NCI-H2227 treated with DMSO at 0.1 percent for 48 hours (cell line): ENCODE measurements at places on chromosomes 5 and 9.

DNA sequence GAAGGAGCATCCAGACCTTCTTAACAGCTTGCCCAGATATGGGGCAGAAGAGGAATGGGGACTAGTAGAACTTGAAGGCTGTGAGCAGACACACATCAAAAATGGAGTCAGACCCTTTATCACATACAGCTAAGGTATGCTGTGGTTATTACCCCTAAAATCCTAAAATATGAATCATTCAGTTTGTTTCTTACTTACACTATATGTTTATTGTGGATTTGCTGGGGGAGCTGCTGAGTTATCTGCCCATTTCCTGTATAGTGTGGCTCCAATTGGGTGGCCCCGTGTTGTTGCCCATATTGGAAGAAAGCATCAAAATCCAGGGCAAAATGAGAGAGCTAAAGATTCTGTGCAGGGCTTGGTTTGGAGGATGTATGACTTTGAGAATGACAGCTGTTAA lies 56.9 kb downstream of the AP3S1 start:
- DNase-seq, result no peak

GRCh38 chr5:176660860-176661641 lies 13.8 kb downstream of the TSPAN17 start:
- DNase-seq, result peak; percentile 37

DNA sequence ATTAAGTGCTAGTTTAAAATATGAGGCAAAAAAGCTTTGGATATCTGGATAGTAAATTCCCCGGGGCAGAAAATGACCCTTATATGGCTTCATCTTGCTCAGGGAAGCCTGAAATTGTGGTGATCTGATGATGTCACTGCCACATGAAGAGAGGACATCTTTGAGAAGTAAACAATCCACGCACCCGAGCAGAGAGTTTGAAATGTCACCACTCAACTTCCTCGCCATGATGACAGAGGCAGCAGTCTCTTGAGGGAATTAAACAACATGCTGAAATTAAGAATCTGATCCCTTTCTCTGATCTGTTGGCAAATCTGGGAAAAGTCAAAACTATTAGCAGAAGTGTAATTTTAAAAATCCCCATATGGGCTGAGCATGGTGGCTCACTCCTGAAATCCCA lies 110.0 kb downstream of the TLE1 start:
- no peak for DNase-seq

DNA sequence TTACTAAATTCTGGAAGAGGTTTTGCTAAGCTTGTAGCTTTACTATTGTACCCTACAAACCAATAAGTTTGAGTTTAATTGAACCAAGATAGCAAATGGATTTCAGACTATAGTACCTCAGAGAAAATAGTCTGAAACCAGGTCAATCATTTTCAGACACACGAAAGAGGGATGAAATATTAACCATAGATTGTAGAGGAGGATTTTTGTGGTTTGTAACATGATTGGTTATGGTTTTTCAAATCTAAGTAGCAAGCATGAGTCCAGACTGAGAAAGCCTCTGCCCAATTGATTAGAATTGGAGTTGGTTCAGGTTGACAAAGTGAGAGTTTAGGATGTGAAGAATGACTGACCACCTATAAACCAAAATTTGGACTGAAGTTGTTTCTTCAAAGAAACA lies 562.7 kb upstream of the DMAC1 start:
- no peak for DNase-seq

- no peak for DNase-seq
Measured at GRCh38 chr9:135828656-135829055, 78.7 kb downstream of the CAMSAP1 start.

DNA sequence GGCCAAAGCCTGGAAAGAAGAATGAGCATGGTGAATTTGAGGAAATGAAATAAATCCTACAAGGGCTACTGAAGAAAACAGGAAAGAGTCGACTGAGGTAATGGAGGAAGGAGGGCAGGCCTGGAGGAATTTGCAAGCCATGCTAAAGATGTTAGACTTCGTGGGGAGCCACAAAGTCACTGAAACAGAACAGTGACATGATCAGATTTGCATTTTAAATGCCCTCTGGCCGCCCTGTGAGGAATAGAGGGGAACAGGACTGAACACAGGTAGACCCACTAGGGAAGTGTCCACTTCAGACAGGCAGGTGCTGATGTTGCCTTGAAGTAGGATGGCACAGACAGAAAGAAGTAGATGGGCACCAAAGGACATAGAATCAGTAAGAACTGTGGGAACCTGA lies 42.8 kb upstream of the RLN1 start:
- DNase-seq, result no peak

DNA sequence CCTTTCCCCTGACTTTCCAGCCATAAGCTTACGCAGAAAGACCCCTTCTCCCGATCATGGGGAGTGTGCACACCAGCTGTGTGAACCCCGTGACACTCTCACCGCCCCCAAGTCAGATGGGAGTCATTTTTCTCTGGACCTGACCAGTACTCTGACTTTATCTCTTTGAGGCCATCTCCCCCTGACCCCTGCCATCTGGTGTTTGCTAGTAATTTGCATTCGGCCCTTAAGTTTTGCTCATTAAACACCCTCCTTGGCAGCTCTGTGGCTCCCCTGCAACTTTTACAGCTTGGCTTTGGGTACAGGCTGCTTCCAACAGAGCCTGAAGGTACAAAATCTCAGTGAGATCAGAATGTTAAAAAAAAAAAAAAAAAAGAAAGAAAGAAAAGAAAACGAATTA lies 43.9 kb downstream of the PDZD2 start:
- no peak for DNase-seq

- DNase-seq, result no peak
Measured at GRCh38 chr5:142959683-142960657, 189.8 kb downstream of the ARHGAP26 start.

- DNase-seq, result no peak
Measured at GRCh38 chr9:88746743-88747398, 211.9 kb downstream of the NXNL2 start.

- DNase-seq, result no peak
Measured at GRCh38 chr5:160380041-160380440, 9.6 kb upstream of the C1QTNF2 start.

DNA sequence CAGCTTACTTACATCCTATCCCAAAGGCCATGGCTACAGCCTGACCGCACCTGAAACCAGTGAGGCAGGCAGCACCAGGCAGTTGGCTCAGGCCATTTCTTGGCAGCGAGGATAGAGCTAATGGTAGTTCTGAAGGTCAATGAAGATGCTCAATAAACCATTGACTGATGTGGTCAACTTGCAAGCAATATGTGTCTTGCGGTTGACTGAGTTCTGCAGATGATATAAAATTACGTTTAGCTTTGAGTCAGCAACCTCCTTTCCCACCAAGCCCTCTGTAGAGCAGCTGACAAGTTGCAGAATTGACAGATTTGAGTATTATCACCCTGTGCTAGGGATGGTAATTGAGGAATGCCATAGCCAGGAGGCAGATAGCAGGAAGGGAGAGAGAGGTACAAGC lies 189.0 kb upstream of the PUM3 start:
- DNase-seq, result no peak

DNA sequence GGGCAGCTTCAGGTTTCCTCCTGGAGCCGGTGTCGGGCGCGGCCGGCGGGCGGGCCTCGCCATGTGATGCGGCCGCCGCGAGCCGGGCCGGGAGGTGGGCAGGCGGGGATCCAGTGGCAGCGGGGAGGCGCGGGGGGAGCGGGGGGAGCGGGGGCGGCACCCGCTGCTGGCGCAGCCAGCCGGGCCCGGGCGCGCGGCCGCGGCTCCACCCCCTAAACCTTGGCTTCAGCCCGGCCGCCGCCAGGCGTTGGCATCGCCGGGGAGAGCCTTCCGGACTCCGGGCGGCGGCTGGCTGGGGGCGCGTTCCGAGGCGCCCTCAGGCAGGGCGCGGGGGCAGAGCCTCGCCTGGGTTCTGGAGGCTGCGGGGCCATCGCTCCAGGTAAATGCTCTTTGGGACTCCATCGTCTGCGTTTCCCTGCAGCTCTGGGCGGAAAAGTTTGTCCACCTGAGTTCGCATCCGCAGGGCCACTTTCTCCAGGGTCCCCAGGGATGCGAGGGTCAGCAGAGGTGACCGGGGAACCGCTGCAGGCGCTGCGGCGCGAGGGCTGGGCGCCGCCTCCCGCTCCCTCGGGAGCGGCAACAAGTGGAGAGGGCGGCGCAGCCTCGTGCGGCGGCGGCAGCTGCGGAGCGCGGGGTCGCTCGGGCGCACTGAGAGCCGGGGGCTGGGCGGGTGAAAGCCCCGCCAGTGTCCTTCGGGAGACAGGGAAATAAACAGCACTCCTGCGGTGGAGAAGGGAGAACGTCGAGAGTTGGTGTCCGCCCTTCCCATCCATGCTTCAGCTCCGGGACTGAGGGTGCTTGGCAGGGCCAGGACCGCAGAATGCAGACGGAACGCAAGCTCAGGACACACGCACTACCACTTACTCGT lies at the start of gene ARHGEF28:
TSS of gene ARHGEF28 (plus strand) at position 253 of the 868 bp plus-strand sequence. CDS start 58,656 bp downstream, outside the sequence.
- DNase-seq, result peak; percentile 27

- DNase-seq, result no peak
Measured at GRCh38 chr9:37033141-37033540, 927 bp downstream of the PAX5 start.

DNA sequence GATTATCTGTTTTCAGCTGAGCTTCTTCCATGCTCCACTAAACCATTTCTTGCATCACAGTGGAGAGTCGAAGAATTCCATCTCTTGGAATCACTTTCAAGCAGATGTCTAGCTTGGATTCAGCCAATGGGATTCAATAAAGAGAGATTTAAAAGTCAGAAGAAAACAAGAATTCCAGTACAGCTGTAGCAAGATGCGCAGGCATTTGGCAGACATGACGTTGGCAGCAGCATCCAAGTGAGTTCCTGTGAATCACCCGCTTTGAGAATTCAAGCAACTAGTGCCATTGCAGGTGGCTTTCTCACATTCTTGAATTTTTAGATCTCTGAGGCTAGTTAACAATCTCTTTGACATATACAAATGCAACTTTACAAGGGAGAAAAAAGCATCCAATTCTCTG lies 467.0 kb downstream of the CDH10 start:
- DNase-seq, result no peak

DNA sequence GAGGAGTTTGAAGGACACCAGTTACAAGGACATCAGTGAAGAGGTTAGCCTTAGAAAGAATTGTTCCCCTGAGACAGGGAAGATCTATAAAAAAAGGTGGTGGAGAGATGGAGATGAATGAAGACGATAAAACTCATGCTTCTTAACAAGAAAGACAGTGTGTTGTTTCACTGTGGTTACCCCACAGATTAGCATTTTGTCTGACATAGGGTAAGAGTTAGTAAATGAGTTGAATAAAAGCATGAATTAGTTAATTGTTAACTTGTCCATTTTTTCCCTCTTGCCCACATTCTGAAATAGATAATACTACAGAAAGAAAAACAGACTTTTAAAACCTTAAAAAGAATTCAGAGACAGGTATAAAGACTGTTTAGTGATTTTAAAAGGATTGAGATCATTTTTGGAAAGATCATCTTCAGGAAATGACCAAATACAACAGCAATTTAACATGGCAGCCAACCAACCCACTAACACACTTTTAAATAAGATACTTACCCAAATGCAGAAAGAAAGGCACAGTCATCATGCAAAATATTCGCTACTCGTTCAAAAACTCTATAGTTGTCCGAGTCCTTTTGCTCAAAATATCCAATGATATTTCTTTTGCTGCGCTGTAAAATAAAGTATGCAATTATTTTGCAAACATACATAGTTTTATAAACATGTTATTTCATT lies 78.5 kb downstream of the ERP44 start:
- no peak for DNase-seq

- DNase-seq, result no peak
Measured at GRCh38 chr5:176790941-176791340, 19.4 kb upstream of the UNC5A start.

- DNase-seq, result no peak
Measured at GRCh38 chr5:103098993-103099392, 20.9 kb downstream of the GIN1 start.

- no peak for DNase-seq
Measured at GRCh38 chr9:135602789-135603481, 36.4 kb downstream of the GLT6D1 start.

- no peak for DNase-seq
Measured at GRCh38 chr5:43192558-43193180, 644 bp downstream of the NIM1K start.

DNA sequence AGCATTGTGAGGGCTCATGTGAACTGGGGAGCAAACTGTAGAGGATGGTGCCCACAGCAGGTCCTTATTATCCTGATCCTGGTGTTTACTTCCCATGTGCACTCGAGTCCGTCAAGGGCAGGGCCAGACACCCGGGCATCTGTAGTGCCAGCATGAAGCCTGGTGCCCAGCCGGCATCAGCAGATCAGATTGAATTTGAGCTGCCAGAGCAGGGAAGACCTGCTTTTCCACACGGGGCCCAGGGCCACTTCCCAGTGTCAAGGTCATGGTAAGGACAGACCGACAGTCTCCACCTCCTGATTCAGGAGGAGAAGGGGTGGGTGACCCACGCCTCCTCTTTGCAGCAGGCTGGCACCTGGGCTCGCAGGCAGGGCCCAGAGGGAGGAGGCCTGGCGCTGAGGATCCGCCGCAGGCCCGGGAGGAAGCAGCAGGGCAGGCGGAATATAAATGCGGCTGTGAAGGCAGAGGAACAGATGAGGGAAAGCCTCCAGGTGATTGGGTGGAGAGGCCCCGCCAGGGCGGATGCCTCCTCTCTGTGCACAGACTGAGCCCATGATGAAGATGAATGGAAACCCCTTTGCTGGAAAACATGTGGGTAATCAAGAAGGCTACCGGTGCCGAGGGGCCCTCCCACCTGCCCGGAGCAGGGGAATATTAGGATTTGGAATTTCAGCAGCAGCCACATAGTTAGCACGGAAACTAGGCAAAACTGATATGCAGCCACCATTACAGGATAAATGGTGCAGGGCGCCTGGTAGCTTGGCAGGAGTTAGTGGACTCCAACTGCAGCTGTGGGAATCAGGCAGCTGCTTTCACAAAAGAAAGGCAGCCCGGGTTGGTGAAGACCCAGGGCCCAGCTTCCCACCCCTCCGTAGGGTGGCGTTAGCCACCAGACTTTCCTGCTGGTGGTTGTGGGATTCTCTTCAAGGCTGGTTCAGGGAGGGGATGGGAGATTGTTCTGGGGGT lies 114.9 kb downstream of the GAPVD1 start:
- no peak for DNase-seq

- no peak for DNase-seq
Measured at GRCh38 chr9:82720515-82720914, 342.4 kb downstream of the RASEF start.

GRCh38 chr5:106962464-106963230 lies 708.1 kb downstream of the EFNA5 start:
- DNase-seq, result no peak

DNA sequence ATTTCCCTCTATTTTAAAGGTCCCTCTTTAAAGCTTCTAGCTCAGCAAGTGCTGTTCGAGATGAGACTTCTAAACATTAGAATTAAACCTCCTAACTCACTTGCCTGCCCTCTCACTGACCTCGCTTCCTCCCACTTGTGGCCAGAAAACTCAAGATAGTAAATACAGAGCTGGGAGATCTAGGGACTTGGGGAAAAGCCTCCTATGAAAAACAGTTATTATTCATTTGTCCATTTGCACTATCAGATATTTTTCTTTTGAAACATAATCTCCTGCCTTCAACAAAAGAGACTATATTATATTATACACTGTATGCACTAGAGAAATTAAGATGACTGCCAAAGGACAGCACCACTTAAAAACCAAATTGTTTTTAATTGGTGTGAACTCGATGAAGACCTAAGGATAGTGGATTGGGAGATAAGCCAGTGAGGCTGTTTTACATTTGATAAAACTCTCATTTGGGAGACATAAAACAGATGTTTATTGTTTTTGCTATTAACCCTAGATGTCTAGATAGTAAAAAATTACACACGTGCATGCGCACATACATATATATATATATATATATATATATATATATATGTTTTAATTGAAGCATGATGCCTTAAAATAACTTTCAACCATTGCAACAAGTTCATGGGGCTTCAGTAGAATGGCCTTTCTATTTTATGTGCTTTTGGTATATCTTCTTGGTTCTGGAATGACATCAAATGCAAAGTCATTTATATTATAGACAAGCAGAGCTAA lies 229.4 kb downstream of the ADAMTSL1 start:
- DNase-seq, result no peak
